ENCODE measurements at places on chromosomes 6 and 20. TPM values are rescaled to one million over a fixed set of nuclear protein-coding genes. Genes with fewer than 3 reads are reported as not detected.

The EDEM2 gene
- total RNA-seq = 17.5 TPM

The CHRNA4 gene
- not detected for total RNA-seq

The TPD52L1 gene
- total RNA-seq = 7.2 TPM

GRCh38 chr20:15843777-15844176 lies 729.5 kb downstream of the KIF16B start:
- H3K36me3 ChIP-seq = no peaks in the 10 kb centered on the region
- no peak overlapping the region for H3K27ac ChIP-seq
- H3K27me3 ChIP-seq = no peaks in the 10 kb centered on the region
- H3K4me1 ChIP-seq = no peaks in the 10 kb centered on the region

- H3K36me3 ChIP-seq = no peaks in the 10 kb centered on the region
- peaks cover 21% of the 10 kb centered on the region for H3K4me1 ChIP-seq
- H3K27me3 ChIP-seq = no peaks in the 10 kb centered on the region
- no peak for DNase-seq
- H3K27ac ChIP-seq = no peak overlapping the region
These were observed 36.6 kb downstream of the MGME1 start for GRCh38 chr20:18005170-18005989.

GRCh38 chr6:22145823-22146677 lies 150.8 kb downstream of the PRL start:
- H3K4me1 ChIP-seq = peaks cover 55% of the 10 kb centered on the region
- H3K27me3 ChIP-seq = peaks cover 2% of the 10 kb centered on the region
- H3K27ac ChIP-seq = no peak overlapping the region
- H3K36me3 ChIP-seq = no peaks in the 10 kb centered on the region

DNA sequence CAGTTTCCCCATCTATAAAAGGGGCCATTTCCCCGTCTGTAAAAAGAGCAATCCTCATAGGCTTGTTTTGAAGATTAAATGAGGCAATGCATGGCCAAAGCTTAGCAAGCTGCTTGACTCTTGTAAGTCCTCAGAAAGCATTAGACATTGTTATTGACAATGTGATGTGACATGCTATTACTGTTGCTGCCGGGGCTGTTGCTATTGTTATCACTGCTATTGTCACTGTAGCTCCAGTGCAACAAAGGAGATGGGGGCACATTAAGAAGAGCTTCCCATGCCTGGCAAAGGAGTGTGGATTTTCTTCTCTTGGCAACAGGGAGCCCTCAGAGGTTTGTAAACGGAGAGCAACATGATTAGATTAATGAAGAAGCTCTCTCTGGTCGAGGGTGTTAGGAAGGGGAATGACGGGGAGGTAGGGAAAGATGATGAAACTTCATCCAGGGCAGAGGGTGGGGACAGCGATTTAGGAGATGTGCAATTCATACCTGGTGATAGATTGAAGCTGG lies 33.1 kb upstream of the FAM83D start:
- H3K27me3 ChIP-seq = peaks cover 49% of the 10 kb centered on the region
- no peak for DNase-seq
- H3K36me3 ChIP-seq = no peaks in the 10 kb centered on the region
- H3K27ac ChIP-seq = no peak overlapping the region
- peaks cover 2% of the 10 kb centered on the region for H3K4me1 ChIP-seq
- H3K4me3 ChIP-seq = no peak overlapping the region
